ENCODE measurements at places on chromosomes 2 and 18.

- no peak for DNase-seq
These were observed 6.8 kb downstream of the FHL2 start for GRCh38 chr2:105391763-105392662.

DNA sequence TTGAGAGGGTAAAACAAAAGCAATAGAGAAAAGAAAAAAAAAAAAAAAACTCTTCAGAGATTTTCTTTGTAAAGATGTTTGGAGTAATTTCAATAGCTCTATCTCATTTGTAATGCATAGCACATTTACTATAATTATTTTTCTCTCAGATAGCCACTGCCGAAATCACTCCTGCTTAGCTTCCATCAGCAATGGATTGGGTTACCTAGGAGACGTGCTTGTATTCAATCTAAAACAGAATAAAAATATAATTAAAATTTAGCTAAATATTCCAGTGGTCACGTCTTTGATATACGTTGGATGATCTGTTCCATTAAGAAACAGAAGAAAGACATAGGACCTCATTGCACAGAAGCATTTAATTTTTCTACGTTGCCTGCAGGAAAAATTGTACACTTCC is 1435.7 kb upstream of the DDX18 start:
- no peak for DNase-seq

DNA sequence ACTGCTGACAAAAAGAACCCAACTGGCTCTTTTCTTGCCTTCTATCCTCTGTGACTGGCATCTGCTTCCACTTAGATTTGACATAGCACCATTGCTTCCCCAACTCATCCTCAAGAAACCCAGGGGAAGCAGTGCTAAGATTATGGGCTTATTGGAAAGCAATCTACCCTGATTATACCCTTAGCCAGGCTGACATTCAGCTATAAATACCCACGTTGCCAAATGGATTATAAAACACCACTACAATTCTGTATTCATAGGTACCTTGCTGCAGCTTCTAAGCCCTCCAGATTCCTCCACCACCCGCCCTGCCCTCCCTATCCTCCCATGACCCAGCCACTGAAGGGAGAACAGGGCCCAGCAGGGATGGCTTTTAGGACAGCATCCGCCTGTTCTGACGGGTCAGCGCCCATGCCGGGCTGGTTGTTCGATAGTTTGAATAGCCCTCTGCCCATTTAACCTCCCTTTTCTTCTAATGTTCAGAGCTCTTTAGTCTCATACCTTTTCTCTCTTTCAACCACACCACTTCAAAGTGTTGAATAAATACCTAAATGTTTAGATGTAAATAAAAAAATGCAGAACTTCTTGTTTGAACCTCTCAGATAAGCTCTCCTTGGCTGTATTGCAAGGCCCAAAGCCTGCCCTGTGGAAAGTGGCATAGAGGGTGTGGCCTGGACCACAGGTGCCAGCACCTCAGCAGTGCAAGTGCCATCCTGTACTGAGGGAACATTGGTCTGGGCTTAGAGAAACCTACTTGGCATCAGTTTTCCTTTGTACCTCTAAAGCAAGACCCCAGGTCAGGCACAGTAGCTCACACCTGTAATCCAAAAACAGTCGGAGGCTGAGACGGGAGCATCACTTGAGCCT is 86.6 kb upstream of the RGPD5 start:
- no peak for DNase-seq

DNA sequence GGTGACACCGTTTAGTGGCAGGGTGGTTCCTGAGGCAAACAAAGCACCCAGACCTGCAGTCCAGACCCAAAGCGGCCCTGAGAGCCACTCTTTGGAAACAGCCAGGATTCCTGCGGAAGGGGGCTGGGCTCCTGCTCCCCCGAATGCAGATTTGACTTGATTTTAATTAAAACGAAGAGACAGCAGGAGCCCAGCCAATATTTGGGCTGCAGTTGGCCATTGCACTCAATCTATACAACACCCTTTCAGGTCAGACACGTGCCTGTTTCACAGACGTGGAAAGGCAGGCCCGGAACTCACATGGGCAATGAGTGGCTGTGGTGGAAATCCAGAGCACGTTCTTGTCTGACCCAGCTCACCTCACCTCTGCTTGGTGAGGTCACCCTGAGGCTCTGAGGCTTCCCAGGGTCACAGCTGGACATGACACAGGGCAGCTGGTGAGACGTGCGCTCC is 122.4 kb downstream of the NDUFA10 start:
- DNase-seq, result no peak

DNA sequence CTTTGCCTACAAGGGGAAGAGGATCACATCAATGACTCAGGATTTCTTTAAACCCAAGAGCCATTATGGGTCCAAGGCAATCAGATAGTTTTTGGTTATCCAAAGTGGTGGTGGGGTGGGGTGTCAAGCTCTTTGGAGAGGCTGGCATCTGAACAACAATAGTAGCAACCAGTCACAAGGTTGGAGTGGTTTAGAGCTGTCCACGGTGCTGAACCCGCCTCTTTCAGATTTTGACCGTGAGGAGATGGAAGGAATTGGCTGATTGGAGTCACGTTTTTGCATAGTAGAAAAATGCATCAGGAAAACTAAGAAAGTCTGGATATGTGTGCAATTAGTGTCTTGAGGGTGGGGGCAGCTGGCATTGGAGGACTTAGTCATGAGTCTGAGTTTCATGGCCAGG is 159.9 kb downstream of the LOXHD1 start:
- peak; percentile 6 for DNase-seq

GRCh38 chr2:8315531-8316165 is 366.2 kb upstream of the ID2 start:
- DNase-seq, result no peak

- peak; percentile 30 for DNase-seq
These were observed 161.6 kb upstream of the TRIB2 start for GRCh38 chr2:12555012-12555645.

DNA sequence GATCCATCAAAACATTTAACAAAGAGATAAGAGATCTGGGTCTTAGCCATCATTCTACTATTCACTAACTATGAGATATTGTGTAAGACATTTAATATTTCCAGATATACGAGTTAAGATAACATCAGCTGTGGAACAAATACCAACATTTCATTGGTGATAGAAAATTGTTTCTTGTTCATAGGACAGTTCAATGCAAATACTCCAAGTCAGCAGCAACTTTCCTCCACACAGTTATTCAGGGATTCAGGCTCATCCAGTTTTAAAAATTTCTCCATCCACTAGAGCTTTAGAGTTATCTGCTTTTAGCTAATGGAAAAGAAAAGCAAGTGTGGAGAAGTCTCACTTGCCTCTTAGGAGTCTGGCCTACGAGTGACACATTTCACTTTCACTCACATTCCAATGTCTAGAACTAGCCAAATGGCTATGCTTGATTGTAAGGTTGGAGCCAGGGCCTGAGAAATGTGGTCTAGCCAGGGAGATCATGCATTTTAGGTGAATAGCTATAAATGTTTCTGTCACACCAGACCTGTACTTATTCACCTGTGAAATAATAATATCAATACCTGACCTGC is 119.3 kb upstream of the MAPRE2 start:
- no peak for DNase-seq

DNA sequence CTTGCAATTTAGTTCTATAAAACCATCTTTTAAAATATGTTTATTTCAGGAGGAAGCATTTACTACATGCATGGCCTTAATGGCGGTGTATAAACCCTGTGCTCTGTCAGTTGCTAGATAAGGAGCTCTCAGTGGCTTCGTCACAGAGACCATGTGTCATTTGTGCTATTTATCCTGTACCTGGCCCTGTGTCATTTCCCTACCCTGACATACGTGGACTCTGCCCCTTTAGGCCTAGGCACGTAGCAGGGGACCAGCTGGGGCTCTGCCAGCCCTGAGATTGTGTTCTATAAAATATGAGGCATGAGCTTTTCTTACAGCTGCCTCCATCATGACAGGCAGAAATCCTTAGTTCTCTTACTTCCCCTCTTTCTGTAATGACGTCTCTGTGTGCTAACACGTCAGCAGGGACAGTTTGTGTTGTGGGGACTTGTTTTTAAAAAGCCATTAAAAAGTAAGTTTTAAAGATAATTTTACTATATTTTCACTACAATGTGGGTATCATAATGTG is 88.0 kb downstream of the ITGB1BP1 start:
- DNase-seq, result no peak

- no peak for DNase-seq
These were observed 193.1 kb downstream of the SH3RF3 start for GRCh38 chr2:109322111-109322510.

GRCh38 chr2:164479460-164479859 is 141.8 kb downstream of the GRB14 start:
- no peak for DNase-seq

- DNase-seq, result no peak
These were observed 45.0 kb downstream of the RTP5 start for GRCh38 chr2:241914542-241914941.

GRCh38 chr2:189441709-189442074 is 418 bp downstream of the WDR75 start:
- no peak for DNase-seq

GRCh38 chr18:40259115-40259835 is 1695.8 kb upstream of the PIK3C3 start:
- no peak for DNase-seq

- DNase-seq, result no peak
These were observed 60.7 kb downstream of the WDR7 start for GRCh38 chr18:56711708-56712445.

- peak; percentile 30 for DNase-seq
These were observed 82.1 kb upstream of the POMC start for GRCh38 chr2:25250331-25251070.
